ENCODE measurements at places on chromosomes 7 and 10.

DNA sequence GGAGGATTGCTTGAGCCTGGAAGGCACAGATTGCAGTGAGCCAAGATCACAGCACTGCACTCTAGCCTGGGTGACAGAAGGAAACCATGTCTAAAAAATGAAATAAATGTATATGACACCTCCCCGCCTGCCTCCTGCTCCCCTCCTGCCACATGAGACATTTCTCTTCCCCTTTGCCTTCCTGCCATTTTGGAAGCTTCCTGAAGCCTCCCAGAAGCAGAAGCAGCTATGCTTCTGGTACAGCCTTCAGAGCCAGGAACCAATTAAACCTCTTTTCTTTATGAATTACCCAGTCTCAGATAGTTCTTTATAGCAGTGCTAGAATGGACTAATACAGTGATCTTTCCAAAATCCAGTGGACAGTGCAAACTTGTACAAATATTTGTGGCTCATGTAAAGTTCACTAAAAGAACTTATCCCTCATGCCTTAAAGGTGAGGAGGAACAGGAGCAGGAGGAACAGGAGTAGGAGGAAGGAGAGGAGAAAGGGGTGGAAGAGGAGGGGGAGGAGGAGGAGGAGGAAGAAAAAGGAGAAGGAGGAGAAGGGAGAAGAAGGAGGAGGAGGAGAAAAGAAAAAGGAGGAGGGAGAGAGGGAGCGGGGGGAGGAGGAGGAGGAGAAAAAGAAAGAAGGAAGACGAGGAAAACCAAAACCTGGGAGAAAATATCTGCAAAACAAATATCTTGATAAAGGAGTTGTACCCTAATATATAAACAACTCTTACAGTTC is 2.8 kb upstream of the ABI1 start:
- no peak for DNase-seq
- no peak overlapping the region for H3K27ac ChIP-seq

DNA sequence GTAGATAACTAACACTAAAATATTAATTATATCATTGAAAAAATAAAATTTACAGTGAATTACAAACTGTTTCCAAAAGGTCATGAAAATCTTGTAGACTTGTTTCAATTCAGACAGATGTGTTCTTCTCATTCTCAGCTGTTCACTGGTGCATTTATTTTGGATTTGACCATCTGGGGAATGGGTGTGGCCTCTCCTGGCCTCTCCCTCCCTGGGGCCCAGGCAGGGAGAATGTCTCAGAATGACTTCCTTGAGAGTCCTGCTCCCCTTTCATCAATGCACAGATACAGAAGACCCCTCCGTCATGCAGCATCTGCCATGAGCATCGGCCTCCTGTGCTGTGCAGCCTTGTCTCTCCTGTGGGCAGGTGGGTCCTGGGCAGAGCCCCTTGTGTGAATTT is 192.8 kb upstream of the PRSS58 start:
- no peaks in the 10 kb centered on the region for H3K36me3 ChIP-seq
- no peak overlapping the region for H3K27ac ChIP-seq
- H3K4me1 ChIP-seq, result no peaks in the 10 kb centered on the region
- H3K27me3 ChIP-seq, result no peaks in the 10 kb centered on the region
- no peak for DNase-seq
- no peak overlapping the region for H3K4me3 ChIP-seq

DNA sequence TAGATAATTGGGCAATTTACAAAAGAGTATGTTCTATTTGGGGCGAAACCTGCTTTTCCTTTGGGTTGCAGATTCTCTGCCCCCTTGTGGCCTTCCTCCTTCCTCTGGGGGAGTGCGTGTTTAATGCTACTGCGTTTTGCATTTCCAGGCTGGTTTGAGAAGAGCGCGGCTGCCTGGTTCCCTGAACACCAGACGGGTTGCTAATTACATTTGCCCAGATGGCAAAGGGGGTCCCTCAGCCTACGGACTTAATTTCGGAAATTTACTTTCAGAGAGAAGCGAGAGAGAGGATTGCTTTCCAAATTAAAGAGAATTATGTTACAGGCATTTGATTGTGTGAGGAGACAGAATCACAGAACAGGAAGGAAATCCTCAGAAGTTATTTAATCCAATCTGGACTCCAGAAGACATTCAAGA is 91.9 kb upstream of the JAZF1 start:
- no peaks in the 10 kb centered on the region for H3K27me3 ChIP-seq
- DNase-seq, result no peak
- no peaks in the 10 kb centered on the region for H3K36me3 ChIP-seq
- H3K27ac ChIP-seq, result no peak overlapping the region
- H3K4me1 ChIP-seq, result no peaks in the 10 kb centered on the region
- H3K4me3 ChIP-seq, result no peak overlapping the region

DNA sequence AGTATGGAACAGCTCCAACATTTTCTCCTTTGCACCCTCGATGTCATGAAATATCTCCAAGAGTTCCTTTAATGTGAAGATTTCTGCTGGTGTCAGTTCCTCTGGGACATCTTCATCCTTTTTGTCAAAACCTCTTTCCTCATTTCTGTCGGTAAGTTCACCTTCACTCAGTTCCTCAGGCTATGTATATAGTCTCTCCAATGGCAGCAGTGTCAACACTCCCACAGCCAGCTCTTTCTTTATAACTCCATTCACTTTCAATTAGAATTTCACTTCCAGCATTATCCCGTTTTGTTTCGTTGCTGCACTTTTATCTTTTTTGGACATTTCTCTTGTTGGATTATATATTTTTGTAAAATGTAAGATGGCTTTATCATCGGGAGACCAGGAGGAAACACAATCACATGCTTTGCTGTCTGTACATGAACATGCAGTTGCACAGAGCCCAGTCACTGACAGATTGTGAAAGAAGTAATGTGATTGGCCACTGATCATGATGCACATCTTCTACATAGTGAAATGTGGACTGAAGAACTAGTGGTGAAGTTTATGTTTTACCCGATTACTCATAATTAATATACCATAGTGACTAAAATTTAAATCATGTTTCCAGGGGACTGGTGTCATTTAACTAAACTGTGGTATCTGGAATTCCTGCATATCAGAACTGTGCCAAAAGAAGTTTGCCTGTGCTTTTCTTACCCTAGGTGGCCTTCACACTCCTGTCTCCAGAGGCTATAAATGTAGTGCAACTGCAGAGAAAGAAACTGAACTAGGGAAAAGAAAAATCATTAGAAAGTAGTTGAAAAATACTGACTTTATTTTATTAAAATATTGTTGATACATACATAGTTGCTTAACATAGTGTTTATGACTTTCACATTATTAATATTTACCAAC is 289.6 kb downstream of the PPP1R3A start:
- no peak overlapping the region for H3K4me3 ChIP-seq
- H3K4me1 ChIP-seq, result no peaks in the 10 kb centered on the region
- no peaks in the 10 kb centered on the region for H3K36me3 ChIP-seq
- no peaks in the 10 kb centered on the region for H3K27me3 ChIP-seq

- H3K27ac ChIP-seq, result no peak overlapping the region
- H3K27me3 ChIP-seq, result no peaks in the 10 kb centered on the region
- DNase-seq, result no peak
- no peak overlapping the region for H3K4me3 ChIP-seq
- H3K4me1 ChIP-seq, result no peaks in the 10 kb centered on the region
These were observed 74.8 kb downstream of the MDH2 start for GRCh38 chr7:76122516-76123239.

DNA sequence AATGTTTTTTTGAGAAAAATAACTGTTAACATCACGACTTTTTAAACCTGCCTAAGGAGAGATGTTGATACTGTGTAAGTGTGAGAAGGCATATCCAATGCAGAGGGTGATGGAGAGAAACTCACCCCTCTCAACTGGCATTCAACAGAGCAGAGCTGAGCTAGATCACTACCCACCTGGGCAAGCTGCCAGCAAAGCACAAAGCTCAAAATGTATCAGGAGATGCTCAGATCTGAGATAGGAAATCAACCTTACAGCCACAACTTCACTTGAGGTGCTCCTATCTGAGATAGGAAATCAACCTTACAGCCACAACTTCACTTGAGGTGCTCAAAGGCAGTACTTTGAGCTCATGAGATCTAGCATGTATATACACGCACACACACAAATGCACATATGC is 151.5 kb upstream of the PDE1C start:
- H3K4me1 ChIP-seq, result no peaks in the 10 kb centered on the region
- no peaks in the 10 kb centered on the region for H3K36me3 ChIP-seq
- H3K27me3 ChIP-seq, result no peaks in the 10 kb centered on the region

DNA sequence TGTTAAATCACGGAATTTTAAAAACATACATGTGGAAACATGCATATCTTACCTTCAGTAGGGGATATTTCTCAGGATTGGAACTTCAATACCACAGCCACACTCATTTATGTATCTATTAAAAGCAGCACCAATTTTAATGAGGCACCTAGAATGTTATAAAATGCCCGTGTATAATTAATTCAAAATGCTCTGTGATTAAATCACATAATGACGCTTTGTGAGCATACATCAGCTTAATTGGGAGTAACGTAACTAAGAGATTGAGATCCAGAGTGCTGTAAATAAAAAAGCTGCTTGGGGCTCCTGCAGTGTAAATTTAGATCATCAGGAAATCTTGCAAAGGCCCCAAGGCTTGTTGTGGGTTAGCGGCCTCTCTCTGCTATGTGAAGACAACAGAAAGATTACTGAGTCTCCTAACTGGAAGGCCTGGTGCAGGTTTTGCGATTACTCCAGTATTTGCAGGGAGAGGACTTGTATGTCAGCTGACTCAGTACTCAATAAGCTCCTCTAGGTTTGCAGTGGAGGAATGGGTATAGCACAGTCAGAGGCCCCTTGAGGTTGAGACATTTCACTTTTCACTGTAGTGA is 195.5 kb upstream of the PHYHIPL start:
- H3K4me1 ChIP-seq, result no peaks in the 10 kb centered on the region
- H3K27me3 ChIP-seq, result no peaks in the 10 kb centered on the region
- H3K27ac ChIP-seq, result no peak overlapping the region
- H3K36me3 ChIP-seq, result no peaks in the 10 kb centered on the region

DNA sequence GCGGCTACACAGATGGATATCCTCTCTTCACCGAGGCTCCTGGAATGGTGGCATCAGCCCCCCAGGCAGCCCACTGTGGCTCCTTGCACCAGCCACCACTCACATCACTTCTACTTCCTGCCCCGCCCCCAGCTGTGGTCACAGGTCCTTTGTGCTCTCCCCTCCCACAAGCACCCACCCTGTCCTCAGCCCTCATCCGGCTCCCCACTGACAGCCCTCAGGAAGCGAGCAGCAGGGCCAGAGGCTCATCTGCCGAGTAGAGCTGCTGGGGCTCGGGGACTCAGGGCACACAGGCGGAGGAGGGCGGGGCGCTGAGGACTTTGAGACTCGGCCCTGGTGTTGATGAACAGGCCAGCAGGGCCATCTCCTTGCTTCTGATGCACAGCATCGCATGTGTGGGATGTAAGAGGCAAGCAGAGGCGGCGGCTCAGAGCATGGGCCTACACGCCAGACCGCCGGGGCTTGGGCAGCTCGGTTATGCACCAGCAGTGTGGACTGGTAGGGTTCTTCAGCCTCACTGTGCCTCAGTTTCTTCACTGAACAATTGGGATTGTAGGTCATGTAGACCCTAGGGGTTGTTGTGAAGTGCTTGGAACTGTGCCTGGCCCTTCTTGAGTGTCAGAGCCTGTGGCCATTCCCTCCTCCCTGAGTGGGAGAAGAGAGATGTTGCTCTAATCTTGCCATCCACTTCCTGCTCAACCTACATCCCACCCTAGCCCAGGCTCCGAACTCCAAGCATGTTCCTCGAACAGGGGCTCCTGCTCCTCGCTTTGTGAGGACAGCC is at the start of gene PRF1:
PRF1 (minus strand) TSS at position 77 of the 784 bp plus-strand sequence. CDS start 1,839 bp downstream, outside the sequence.
- no peak within 1 kb of the TSS for H3K4me3 ChIP-seq
- H3K27me3 ChIP-seq, result no peaks in the 10 kb centered on the region
- no peaks in the 10 kb centered on the region for H3K4me1 ChIP-seq
- H3K27ac ChIP-seq, result no peak within 1 kb of the TSS
- no peaks in the 10 kb centered on the region for H3K36me3 ChIP-seq

DNA sequence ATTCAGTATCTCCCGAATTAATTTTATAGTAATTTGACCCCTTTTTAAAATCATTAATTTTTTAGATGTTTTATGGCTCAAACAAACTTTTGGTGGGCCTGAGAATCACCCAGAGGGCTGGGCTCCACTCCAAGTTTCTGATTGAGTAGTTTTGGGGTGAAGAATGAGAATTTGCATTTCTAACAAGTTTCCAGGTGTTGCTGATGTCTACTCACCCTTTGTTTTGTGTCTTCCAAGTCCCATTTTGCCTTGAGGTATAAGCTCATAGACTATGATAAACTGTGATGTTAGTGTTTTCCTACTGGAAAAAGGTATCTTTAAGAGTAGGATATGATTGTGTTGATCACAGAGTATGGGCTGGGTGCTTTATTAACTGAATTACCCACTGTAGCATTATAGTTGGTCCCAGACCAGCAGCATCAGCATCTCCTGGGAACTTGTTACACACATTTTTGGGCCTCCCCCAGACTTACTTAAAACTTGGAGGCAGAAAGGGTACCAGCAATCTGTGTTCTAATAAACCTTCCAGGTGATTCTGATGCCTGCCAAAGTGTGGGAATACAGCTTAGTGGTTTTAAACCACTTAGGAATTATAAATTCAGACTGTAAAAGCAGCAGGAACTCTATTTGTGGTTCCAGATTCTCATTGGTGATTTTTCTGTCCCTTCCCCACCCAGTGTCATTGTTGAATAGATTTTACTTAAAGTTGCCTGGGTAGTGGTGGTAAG is 19.1 kb downstream of the ZNRF2 start:
- no peak for DNase-seq
- H3K4me1 ChIP-seq, result no peaks in the 10 kb centered on the region
- no peak overlapping the region for H3K27ac ChIP-seq
- no peaks in the 10 kb centered on the region for H3K36me3 ChIP-seq

DNA sequence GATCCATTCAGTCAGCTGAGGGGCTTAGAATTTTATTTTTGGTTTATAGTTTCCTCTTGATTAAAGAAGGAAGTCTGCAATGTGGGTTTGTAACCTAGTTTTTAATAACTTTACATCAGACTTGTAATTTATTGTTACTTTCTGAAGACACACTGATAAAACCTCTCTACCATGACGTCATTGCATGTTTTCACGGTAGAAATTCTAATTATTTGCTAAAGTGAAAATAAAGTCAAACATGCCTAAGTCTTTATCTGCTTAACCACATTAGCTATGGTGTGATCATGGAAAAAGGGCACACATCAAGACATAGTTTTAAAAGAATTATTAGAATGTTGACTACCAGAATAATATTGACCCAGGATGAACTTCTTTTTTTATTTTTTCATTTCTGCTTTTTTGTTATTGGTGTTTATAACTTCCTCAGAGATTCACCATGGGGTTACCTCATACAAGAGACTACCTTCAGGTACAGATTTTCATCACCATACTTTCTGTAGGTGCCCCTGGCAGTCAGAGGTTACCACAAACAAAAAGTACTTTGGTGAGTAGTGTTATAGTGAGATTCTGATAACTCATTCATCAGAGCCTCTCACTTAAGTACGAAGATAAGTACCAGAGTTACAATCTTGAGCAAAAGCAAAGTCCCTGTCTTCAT is 7.0 kb upstream of the PANK1 start:
- H3K36me3 ChIP-seq, result no peaks in the 10 kb centered on the region
- H3K4me1 ChIP-seq, result no peaks in the 10 kb centered on the region
- no peaks in the 10 kb centered on the region for H3K27me3 ChIP-seq
- no peak overlapping the region for H3K4me3 ChIP-seq
- no peak for DNase-seq
- H3K27ac ChIP-seq, result no peak overlapping the region
